ENCODE measurements at places on chromosomes 7 and 10. TPM values are rescaled to one million over a fixed set of nuclear protein-coding genes. Genes with fewer than 3 reads are reported as not detected.

Gene PALD1
- total RNA-seq: 11.5 TPM

GRCh38 chr10:132593389-132593788, 55.8 kb downstream of the INPP5A start:
- no peak overlapping the region for H3K27ac ChIP-seq
- no peak overlapping the region for H3K4me3 ChIP-seq
- H3K27me3 ChIP-seq: no peaks in the 10 kb centered on the region
- no peak for DNase-seq
- no peaks in the 10 kb centered on the region for H3K36me3 ChIP-seq
- H3K4me1 ChIP-seq: peaks cover 8% of the 10 kb centered on the region

GRCh38 chr10:101014966-101015581, 15.5 kb downstream of the LZTS2 start:
- H3K4me1 ChIP-seq: no peaks in the 10 kb centered on the region
- no peaks in the 10 kb centered on the region for H3K27me3 ChIP-seq
- no peak overlapping the region for H3K4me3 ChIP-seq
- DNase-seq: no peak
- H3K27ac ChIP-seq: no peak overlapping the region
- H3K36me3 ChIP-seq: no peaks in the 10 kb centered on the region

DNA sequence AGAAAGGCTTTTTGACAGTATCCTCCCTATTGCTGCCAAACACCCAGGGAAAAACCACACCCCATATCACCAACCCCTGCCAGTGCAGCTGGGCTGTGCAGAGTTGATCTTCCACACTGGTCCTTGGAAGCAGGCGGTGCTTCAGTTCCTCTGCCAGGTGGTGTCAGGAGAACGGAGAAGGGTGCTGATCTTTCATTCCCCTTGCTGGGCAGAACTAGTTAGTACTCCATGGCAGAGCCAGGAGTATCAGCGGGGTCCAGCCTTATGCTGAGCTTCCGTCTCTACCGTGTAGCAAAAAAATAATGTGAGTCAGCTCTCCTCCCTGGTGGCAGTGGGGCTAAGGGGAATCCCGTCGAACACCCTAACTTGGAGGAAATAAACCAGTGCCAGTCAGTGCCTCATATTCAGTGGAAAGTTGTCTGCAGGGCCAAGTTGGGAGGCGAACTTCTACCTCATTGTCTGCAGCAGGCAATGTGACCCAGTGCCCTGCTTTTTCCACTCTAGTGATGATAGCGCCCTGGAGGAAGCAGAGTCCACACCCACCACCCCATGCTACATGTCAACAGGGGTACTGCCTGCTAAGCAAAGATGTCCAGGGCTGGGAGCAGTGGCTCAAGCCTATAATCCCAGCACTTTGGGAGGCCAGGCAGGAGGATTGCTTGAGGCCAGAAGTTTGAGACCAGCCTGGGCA, 175.4 kb downstream of the AUTS2 start:
- H3K4me3 ChIP-seq: no peak overlapping the region
- H3K27ac ChIP-seq: no peak overlapping the region
- H3K36me3 ChIP-seq: no peaks in the 10 kb centered on the region

- no peak overlapping the region for H3K4me3 ChIP-seq
- DNase-seq: peak; percentile 77
- no peaks in the 10 kb centered on the region for H3K36me3 ChIP-seq
- H3K4me1 ChIP-seq: no peaks in the 10 kb centered on the region
Measured at GRCh38 chr7:26376175-26376917, 84.7 kb downstream of the SNX10 start.

- H3K4me1 ChIP-seq: no peaks in the 10 kb centered on the region
- H3K27me3 ChIP-seq: no peaks in the 10 kb centered on the region
- peaks cover 3% of the 10 kb centered on the region for H3K36me3 ChIP-seq
Measured at GRCh38 chr7:22150221-22150620, 204.5 kb upstream of the CDCA7L start.

DNA sequence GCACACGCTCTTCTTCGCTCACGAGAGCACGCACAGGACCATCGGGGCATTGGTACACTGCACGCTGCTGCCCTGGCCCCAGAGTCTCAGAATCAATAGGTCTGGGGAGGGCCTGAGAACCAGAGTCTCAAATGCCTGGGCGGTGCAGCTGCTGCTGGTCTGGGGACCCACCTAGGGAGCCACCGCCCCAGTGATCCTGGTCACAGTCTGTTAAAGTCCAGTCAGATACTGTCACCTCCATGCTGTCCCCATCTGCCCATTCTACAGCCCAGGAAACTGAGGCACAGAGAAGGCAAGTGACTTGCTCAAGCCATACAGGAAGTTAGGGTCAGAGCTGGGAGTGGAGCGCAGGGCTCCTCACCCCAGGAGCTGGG, 38.0 kb downstream of the ZCCHC24 start:
- no peak overlapping the region for H3K27ac ChIP-seq
- no peak overlapping the region for H3K4me3 ChIP-seq
- no peaks in the 10 kb centered on the region for H3K4me1 ChIP-seq
- H3K36me3 ChIP-seq: no peaks in the 10 kb centered on the region
- peak; percentile 73 for DNase-seq

DNA sequence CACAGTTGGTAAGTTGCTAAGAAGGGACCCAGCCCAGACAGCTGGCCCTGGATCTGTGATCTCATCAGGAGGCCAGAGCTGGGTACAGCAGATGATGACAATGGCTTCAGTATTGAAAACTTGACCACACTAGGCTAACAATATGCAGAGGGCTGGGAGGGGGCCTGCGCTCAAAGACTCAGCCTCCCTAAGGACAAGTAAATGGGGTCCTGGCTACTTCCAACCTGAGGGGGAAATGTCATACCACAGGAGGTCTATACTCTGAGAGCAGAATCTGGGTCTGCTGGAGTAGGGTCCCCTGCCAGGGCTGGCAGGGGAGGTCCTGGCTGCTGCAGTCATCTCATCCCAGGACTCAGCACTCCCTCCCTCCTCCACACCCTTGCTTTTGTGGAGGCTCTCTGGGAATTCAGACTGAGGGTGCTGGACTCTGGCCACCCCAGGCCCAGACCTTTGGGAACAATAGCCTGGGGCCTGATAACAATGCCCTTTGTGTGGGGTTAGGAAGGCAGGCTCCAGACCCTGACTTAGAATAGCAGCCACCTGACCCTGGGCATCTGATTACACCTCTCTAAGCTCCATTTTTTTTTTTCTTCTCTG, 1.4 kb downstream of the FXYD4 start:
- no peaks in the 10 kb centered on the region for H3K4me1 ChIP-seq
- no peaks in the 10 kb centered on the region for H3K36me3 ChIP-seq
- peak; percentile 6 for DNase-seq
- H3K27me3 ChIP-seq: no peaks in the 10 kb centered on the region
- no peak overlapping the region for H3K27ac ChIP-seq
- H3K4me3 ChIP-seq: no peak overlapping the region

DNA sequence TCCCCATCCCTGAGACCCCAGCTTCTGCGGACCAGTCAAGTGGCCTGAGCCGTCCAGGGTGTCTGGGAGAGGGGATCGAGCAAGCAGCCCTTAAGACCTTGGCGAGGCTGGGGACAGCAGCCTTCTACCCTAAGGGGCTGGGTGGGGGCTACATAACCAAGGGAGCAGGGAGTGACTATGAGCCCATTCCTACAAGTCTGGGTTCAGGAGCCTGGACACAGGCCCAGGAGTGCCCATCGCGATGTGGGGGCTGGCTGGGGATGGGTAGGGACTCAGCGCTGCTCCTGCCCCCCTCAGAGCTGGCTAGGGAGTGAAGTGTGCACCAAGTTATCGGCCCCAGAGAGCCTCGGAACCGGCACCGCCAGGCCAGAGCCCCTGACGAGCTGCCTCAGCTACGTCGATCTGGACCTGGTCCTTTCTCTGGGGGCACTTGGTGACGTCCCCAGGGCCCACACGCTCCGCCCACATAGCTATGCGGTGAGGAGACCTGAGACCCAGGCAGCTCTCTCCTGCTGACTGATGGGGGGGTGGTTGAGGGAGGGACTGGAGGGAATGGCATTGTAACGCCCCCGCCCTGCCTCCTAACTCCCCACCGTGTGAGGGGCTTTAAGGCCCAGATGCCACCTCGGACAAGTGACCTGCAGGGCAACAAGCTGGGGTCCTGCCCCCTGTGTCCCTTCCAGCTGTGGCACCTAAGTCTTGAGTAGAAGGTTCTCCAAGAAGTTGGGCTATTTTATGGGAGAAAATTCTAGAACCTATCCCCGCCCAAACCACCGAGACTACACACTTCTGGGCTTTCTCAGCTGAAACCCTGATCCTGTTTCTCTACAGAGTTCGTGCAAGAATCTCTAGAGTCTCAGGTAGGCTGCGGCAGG, 2.5 kb downstream of the SAP25 start:
- H3K36me3 ChIP-seq: no peaks in the 10 kb centered on the region
- DNase-seq: no peak
- H3K4me3 ChIP-seq: no peak overlapping the region
- H3K4me1 ChIP-seq: no peaks in the 10 kb centered on the region
- no peaks in the 10 kb centered on the region for H3K27me3 ChIP-seq
- H3K27ac ChIP-seq: no peak overlapping the region

- no peaks in the 10 kb centered on the region for H3K36me3 ChIP-seq
- DNase-seq: no peak
- no peak overlapping the region for H3K4me3 ChIP-seq
- H3K4me1 ChIP-seq: no peaks in the 10 kb centered on the region
- H3K27me3 ChIP-seq: no peaks in the 10 kb centered on the region
Measured at GRCh38 chr7:135322571-135323340, 89.1 kb downstream of the STRA8 start.

DNA sequence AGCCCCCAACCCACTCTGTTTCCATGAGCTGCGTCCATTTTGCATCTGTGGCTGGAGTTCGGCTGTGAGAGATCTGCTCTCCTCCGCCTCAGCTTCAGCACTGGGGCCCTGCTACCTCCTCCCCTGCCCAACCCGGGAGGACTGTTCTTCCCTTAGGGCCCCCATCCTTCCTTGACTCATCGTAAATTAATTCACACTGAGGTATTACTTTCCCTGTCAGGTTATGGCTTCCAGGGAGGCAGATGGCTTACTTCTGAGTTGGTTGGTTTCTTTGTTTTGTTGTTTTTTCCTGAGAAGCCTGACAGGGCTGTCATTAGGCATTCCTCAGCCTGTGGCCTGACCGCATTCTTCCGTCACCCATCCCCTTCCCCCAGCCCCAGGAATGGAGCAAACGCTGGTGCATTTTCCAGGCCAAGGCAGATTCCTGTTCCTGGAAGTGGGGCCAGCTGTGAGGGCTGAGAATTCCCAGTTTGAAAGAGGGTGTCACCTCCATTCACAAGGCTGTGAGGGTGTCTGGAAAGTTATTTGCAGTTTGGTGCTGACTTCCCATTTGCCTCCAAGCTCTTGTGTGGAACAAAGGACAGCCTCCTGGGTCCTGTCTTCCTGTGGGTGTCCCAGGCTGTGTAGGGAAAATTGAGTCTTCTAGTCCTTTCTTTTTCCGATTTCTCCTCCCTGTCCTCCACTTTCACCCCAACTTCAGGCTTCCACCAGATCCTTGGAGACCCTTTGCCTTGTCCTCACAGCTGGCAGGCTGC, 11.7 kb downstream of the CPA5 start:
- no peak overlapping the region for H3K27ac ChIP-seq
- no peak overlapping the region for H3K4me3 ChIP-seq
- H3K4me1 ChIP-seq: no peaks in the 10 kb centered on the region
- H3K27me3 ChIP-seq: no peaks in the 10 kb centered on the region

- no peaks in the 10 kb centered on the region for H3K27me3 ChIP-seq
- H3K4me1 ChIP-seq: no peaks in the 10 kb centered on the region
- no peaks in the 10 kb centered on the region for H3K36me3 ChIP-seq
- no peak for DNase-seq
- H3K27ac ChIP-seq: no peak overlapping the region
- H3K4me3 ChIP-seq: peak overlapping the region; percentile 21
Measured at GRCh38 chr7:49773936-49774458, 559 bp downstream of the VWC2 start.

GRCh38 chr7:7099584-7100014, 82.7 kb upstream of the C1GALT1 start:
- H3K4me3 ChIP-seq: no peak overlapping the region
- no peaks in the 10 kb centered on the region for H3K27me3 ChIP-seq
- H3K27ac ChIP-seq: no peak overlapping the region
- H3K36me3 ChIP-seq: no peaks in the 10 kb centered on the region
- no peaks in the 10 kb centered on the region for H3K4me1 ChIP-seq

Gene OR6B1
- total RNA-seq: not detected

Gene RAMP3
- total RNA-seq: 78.0 TPM

DNA sequence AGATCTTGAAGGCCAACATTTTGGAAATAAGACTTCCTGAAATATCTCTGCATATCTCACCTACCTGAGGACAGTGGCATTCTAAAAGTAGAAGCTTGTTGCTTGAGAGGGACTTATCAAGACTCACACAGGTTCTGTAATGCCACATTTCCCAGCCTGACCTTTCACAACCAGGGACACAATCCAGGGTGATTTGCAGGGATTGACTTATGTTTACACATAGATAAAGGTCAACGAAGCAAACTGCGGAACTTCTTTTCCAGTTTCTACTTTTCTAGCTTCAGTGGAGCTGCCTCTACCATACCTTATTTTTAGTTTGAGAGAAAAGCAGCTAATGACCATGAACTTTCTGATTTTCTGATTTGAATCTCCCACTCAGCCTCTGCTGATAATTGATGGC, 148.7 kb downstream of the SLC16A9 start:
- H3K36me3 ChIP-seq: no peaks in the 10 kb centered on the region
- no peak overlapping the region for H3K27ac ChIP-seq
- peaks cover 4% of the 10 kb centered on the region for H3K4me1 ChIP-seq
- H3K4me3 ChIP-seq: no peak overlapping the region
- DNase-seq: no peak
- no peaks in the 10 kb centered on the region for H3K27me3 ChIP-seq

GRCh38 chr10:110493832-110494426, 3.8 kb upstream of the DUSP5 start:
- H3K27ac ChIP-seq: no peak overlapping the region
- H3K27me3 ChIP-seq: no peaks in the 10 kb centered on the region

DNA sequence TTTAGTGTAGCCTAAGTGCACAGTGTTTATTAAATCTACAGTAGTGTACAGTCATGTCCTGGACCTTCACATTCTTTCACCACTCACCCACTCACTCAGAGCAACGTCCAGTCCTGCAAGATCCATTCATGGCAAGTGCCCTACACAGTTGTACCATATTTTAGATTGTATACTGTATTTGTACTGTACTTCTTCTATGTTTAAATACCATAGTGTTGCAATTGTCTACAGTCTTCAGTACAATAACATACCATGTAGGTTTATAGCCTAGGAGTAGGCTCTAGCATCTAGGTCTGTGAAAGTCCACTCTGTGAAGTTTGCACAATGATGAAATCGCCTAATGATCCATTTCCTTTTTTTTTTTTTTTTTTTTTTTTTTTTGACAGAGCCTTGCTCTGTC, 12.0 kb downstream of the EEPD1 start:
- H3K36me3 ChIP-seq: no peaks in the 10 kb centered on the region
- no peaks in the 10 kb centered on the region for H3K27me3 ChIP-seq
- no peak for DNase-seq
- no peaks in the 10 kb centered on the region for H3K4me1 ChIP-seq
- H3K27ac ChIP-seq: no peak overlapping the region
